Mammary microvascular endothelial cell (primary cell): ENCODE measurements at places on chromosomes 3 and 15. TPM values are rescaled to one million over a fixed set of nuclear protein-coding genes. Genes with fewer than 3 reads are reported as not detected.

Gene CFAP100
- total RNA-seq, result not detected in 2 replicates

Gene GOLGA6L25
- total RNA-seq, result not detected in 2 replicates

Gene TNK2
- total RNA-seq, result 14.3 and 19.7 TPM in 2 replicates

Gene IL20RB
- total RNA-seq, result 0.07 TPM in 1 of 2 replicates, not detected in the other

Gene VGLL3
- 2.5 and 2.7 TPM in 2 replicates for total RNA-seq

Gene CNTN4
- not detected in 2 replicates for total RNA-seq

Gene MAP6D1
- total RNA-seq, result 3.1 and 5.0 TPM in 2 replicates

Gene HESX1
- total RNA-seq, result 0.94 TPM in 1 of 2 replicates, not detected in the other

Gene COL7A1
- 0.13 and 0.15 TPM in 2 replicates for total RNA-seq

Gene NDN
- 16.1 and 16.9 TPM in 2 replicates for total RNA-seq

Gene CILP
- not detected in 2 replicates for total RNA-seq

Gene CEP63
- total RNA-seq, result 11.3 and 13.8 TPM in 2 replicates

Gene NR2E3
- total RNA-seq, result 0.13 TPM in 1 of 2 replicates, not detected in the other

Gene TIMP4
- total RNA-seq, result 0.67 and 0.98 TPM in 2 replicates
